Fibroblast of lung (primary cell): ENCODE measurements at places on chromosomes 5 and 9. TPM values are rescaled to one million over a fixed set of nuclear protein-coding genes. Genes with fewer than 3 reads are reported as not detected.

ZFP37 gene
- total RNA-seq, result 2.8 and 5.1 TPM in 2 replicates

ANKRD34B gene
- not detected in 2 replicates for total RNA-seq

GRCh38 chr5:169272111-169272510, 28.8 kb downstream of the SLIT3 start:
- no peaks in the 10 kb centered on the region for H3K4me1 ChIP-seq
- no peak overlapping the region for H3K27ac ChIP-seq
- DNase-seq, result no peak
- no peaks in the 10 kb centered on the region for H3K27me3 ChIP-seq
- H3K4me3 ChIP-seq, result no peak overlapping the region
- H3K36me3 ChIP-seq, result no peaks in the 10 kb centered on the region

ZNF879 gene
- 6.2 and 7.1 TPM in 2 replicates for total RNA-seq

GRCh38 chr9:127558581-127559246, 53.4 kb upstream of the STXBP1 start:
- H3K36me3 ChIP-seq, result peaks cover 25% of the 10 kb centered on the region
- H3K4me1 ChIP-seq, result peaks cover 79% of the 10 kb centered on the region

DNA sequence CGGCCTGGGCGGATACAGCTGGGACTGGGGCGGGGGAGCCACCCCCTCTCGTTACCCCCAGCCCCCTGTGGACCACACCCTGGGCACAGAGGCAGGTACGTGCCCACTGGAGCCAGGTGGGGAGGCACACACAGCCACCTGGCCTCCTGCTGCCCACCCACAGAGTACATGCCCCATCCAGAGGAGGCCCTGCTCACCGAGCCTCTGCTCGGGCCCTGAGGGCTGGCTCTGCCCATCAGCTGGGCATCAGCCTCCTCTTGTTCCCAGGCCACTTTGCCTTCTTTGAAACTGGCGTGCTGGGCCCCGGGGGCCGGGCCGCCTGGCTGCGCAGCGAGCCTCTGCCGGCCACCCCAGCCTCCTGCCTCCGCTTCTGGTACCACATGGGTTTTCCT, 6.3 kb downstream of the MAMDC4 start:
- H3K27me3 ChIP-seq, result no peaks in the 10 kb centered on the region
- H3K36me3 ChIP-seq, result peaks cover 25% of the 10 kb centered on the region
- H3K27ac ChIP-seq, result no peak overlapping the region
- DNase-seq, result no peak
- peaks cover 2% of the 10 kb centered on the region for H3K4me1 ChIP-seq
- H3K4me3 ChIP-seq, result no peak overlapping the region

- H3K36me3 ChIP-seq, result no peaks in the 10 kb centered on the region
- peaks cover 10% of the 10 kb centered on the region for H3K4me1 ChIP-seq
- H3K27me3 ChIP-seq, result no peaks in the 10 kb centered on the region
- no peak within 1 kb of the TSS for H3K27ac ChIP-seq
- peak within 1 kb of the TSS; percentile 31 for H3K4me3 ChIP-seq
- peak; percentile 30 for DNase-seq
These were observed at the start of gene GPR21 for GRCh38 chr9:123033352-123033751. GPR21 (plus strand) TSS chr9:123033667; CDS start chr9:123034567, 900 bp downstream.

DNA sequence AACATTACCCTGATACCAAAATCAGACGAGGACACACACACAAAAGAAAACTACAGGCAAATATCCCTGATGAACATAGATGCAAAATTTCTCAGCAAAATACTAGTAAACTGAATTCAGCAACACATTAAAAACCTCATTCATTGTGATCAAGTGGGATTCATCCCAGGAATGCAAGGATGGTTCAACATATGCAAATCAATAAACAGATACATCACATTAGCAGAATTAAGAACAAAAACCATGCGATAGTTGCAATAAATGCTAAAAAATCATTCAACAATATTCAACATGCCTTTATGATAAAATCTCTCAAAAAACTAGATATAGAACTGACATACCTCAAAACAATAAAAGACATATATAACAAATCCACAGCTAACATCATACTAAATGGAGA, 36.9 kb upstream of the TNPO1 start:
- no peak overlapping the region for H3K27ac ChIP-seq
- no peaks in the 10 kb centered on the region for H3K4me1 ChIP-seq
- DNase-seq, result no peak
- no peak overlapping the region for H3K4me3 ChIP-seq

MELK gene
- total RNA-seq, result 6.2 and 14.2 TPM in 2 replicates

- DNase-seq, result peak; percentile 20
- no peak overlapping the region for H3K4me3 ChIP-seq
- peaks cover 10% of the 10 kb centered on the region for H3K36me3 ChIP-seq
- H3K27me3 ChIP-seq, result no peaks in the 10 kb centered on the region
These were observed 39.9 kb downstream of the RHOBTB3 start for GRCh38 chr5:95770830-95771708.

GRCh38 chr9:129619787-129620668, 873 bp downstream of the C9orf50 start:
- no peaks in the 10 kb centered on the region for H3K27me3 ChIP-seq
- no peak overlapping the region for H3K27ac ChIP-seq
- H3K4me1 ChIP-seq, result peaks cover 15% of the 10 kb centered on the region
- peak overlapping the region; percentile 56 for H3K4me3 ChIP-seq
- H3K36me3 ChIP-seq, result no peaks in the 10 kb centered on the region

RIC1 gene
- 37.8 and 43.1 TPM in 2 replicates for total RNA-seq

RMRP gene
- 67,954 and 162,287 TPM in 2 replicates for total RNA-seq

FKBP15 gene
- total RNA-seq, result 12.8 and 21.0 TPM in 2 replicates

GRCh38 chr9:91578911-91579310, 155.3 kb upstream of the NFIL3 start:
- H3K4me1 ChIP-seq, result no peaks in the 10 kb centered on the region
- no peaks in the 10 kb centered on the region for H3K36me3 ChIP-seq
- no peak overlapping the region for H3K4me3 ChIP-seq

DNA sequence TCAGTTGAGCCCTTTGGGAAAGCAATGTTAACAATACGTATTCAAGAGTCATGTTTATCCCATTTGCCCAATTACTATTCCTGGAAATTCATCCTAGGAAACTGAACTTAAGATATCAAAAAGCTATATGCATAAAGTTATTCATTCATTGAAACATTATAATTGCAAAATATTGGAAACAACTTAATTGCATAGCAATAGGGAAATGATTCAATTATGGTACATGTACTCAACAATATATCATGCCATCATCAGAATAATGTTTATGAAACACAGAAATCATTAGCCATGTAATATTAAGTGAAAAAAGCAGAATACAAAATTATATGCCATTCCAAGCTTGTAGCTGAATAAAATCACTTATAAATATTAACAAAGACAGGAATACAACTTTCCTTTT, 35.3 kb downstream of the ABCA1 start:
- peaks cover 3% of the 10 kb centered on the region for H3K4me1 ChIP-seq
- H3K4me3 ChIP-seq, result no peak overlapping the region
- H3K27me3 ChIP-seq, result no peaks in the 10 kb centered on the region
- H3K36me3 ChIP-seq, result peaks cover 2% of the 10 kb centered on the region

- H3K36me3 ChIP-seq, result peaks cover 2% of the 10 kb centered on the region
- peak overlapping the region; percentile 79 for H3K4me3 ChIP-seq
- DNase-seq, result no peak
- peak overlapping the region; percentile 65 for H3K27ac ChIP-seq
These were observed 20.5 kb upstream of the NDST1 start for GRCh38 chr5:150487199-150488061.

C5orf52 gene
- not detected in 2 replicates for total RNA-seq

NR2F1 gene
- total RNA-seq, result 63.7 and 90.8 TPM in 2 replicates

DNA sequence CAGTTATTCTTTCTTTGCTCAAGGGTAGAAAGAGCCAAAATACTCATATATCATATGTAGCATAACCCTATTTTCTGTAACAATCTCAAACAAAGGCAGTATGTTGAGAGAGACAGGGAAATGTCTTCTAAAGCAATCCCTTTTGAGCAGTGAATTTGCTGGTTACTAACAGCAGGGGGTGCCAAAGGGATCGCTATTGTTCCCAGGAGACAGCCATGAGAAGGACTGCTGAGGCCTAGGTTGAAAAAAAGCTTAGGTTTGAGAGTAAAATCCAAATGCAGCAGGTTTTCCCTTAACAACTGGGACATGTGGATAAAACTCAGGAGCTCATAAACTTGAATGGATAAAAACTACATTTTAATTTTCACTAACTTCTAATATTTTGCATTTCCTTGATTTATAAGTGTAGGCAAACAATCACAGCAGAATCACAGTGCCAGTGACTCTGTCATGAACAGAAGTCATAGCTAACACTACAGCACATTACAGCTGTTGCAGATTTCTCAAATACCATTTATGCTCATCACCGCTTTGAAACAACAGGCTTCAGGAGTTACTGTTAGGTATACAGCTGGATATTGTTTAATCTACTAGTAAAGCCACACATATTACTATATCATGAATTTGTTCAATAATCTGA, 148.4 kb downstream of the MAPKAP1 start:
- no peak overlapping the region for H3K27ac ChIP-seq
- H3K4me1 ChIP-seq, result peaks cover 3% of the 10 kb centered on the region
- no peak overlapping the region for H3K4me3 ChIP-seq

MLLT3 gene
- 36.5 and 43.8 TPM in 2 replicates for total RNA-seq

ARID3C gene
- under 0.01 and 0.17 TPM in 2 replicates for total RNA-seq

DNA sequence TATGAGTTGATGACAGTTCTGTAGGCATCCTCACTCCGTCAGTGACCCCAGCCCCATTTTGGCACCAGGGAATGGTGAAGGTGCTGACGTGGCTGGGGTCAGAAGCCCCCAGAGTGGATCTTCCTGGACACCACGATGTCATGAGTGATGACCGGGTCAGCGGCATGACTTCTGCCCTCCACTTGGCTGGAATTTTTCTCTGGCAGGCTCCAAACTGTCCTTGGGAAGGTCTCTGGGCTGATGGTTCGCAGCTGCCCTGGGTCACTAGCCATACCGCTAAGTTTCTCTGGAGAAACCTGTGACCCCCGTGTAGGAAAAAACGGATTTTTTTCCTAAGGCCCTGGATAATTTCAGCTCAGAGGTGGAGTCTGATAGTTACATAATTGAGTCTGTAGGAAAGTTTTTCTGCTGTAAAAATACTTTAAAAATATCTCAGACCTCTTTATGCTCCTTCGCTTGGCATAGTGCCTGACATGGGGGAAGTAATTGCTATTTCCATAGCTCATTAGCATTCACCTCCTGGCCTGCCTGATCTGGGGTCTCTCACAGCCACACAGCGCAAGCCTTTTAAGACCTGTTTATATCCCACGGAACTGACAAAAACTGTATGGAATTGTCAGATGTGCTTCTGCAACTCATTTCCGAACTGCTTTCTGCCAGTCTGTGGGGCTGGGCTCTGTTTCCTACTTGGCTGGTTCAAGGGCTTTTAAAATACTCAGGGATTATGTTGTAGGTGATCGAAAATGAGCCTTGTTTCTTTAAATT, 69.2 kb downstream of the ANGPTL2 start:
- peaks cover 16% of the 10 kb centered on the region for H3K4me1 ChIP-seq
- no peak overlapping the region for H3K4me3 ChIP-seq
- DNase-seq, result peak; percentile 22

- no peaks in the 10 kb centered on the region for H3K27me3 ChIP-seq
- DNase-seq, result no peak
- no peaks in the 10 kb centered on the region for H3K4me1 ChIP-seq
These were observed 140.6 kb upstream of the PRLR start for GRCh38 chr5:35370871-35371270.

ANKRD18B gene
- under 0.01 and 0.17 TPM in 2 replicates for total RNA-seq

- no peak for DNase-seq
- no peaks in the 10 kb centered on the region for H3K27me3 ChIP-seq
- no peak overlapping the region for H3K27ac ChIP-seq
- no peak overlapping the region for H3K4me3 ChIP-seq
These were observed 736.3 kb downstream of the TAF11L14 start for GRCh38 chr5:18370531-18370930.

- no peak overlapping the region for H3K27ac ChIP-seq
- H3K4me1 ChIP-seq, result no peaks in the 10 kb centered on the region
- no peaks in the 10 kb centered on the region for H3K27me3 ChIP-seq
- no peak overlapping the region for H3K4me3 ChIP-seq
These were observed 1.3 kb upstream of the CACNA1B start for GRCh38 chr9:137876269-137876668.

DNA sequence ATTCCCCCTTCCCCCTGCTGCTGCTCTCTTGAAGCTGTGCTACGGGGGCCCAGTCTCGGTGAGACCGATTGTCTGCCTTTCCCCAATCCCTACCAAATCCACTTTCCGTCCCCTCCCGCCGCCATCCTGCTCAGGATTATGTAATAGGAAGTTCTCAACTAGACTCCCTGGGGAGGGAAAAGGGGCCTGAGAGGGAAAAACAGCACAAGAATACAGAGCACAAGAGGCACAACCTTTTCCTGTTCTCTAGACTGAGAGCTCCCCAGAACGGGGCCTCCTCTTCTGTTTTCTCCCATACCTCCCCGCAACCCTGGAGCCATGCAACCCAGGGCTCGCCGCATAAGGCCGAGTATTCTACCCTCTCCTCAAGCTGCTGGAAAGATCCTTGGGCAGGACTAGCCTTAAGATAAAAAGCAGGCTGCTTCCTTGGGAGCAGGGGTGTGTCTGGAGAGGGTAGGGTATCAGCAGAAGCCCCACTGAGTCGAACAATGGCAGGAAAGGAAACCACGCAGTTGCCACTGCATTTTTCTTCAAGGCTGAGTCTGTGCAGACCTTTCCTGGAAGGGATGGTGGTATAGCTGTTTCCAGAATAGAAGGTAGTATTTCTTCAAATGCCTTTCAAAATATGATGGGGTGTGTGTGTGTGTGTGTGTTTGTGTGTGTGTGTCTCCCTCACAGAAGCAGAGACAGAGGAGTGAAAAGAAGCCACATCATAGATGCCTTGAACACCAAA, 12.9 kb downstream of the MYORG start:
- no peaks in the 10 kb centered on the region for H3K27me3 ChIP-seq
- H3K4me3 ChIP-seq, result no peak overlapping the region
- H3K36me3 ChIP-seq, result no peaks in the 10 kb centered on the region
- no peak for DNase-seq

GRCh38 chr5:132484391-132484725, 6.2 kb downstream of the IRF1 start:
- H3K4me3 ChIP-seq, result no peak overlapping the region
- DNase-seq, result no peak
- no peaks in the 10 kb centered on the region for H3K27me3 ChIP-seq
- H3K36me3 ChIP-seq, result peaks cover 33% of the 10 kb centered on the region

DNA sequence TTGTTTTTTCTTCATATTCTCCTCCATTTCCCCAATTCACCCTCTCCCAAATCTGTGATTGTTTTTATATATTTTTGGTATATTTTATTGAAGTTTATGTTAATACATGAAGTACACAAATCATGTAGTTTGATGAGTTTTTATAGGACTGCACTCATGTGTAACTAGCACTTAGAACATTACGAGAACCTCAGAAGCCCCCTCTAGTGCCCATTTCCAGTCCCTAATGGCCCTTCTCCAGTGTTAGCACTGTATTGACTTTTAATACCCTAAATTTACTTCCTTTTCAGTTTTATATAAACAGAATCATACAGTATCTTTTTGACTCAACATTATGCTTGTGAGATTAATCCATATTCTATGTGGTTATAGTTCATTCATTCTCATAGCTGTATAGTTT, 18.5 kb upstream of the FKTN start:
- no peak overlapping the region for H3K27ac ChIP-seq
- peak; percentile 7 for DNase-seq
- no peaks in the 10 kb centered on the region for H3K36me3 ChIP-seq

DNA sequence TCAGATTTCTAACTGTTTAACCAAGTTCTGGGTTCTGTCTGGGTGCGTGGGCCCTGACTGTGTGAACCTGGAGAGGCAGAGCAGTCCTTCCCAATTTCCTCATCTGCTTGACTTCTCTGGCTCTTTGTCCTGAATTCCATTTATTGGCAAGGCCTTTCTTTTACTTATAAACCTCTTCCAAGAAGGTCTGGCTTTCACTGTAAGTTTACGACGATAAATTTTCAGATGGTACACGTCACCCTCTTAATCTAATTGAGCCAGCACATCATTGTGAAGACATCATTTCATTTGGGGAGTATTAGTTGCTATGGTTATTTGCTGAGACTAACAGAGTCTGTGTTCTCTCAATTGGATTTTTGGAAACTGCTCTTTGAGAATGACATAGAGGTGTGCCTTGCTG, 92.4 kb downstream of the ARHGAP26 start:
- no peak overlapping the region for H3K27ac ChIP-seq
- no peaks in the 10 kb centered on the region for H3K4me1 ChIP-seq
- no peak for DNase-seq
- H3K27me3 ChIP-seq, result no peaks in the 10 kb centered on the region
- no peaks in the 10 kb centered on the region for H3K36me3 ChIP-seq
- H3K4me3 ChIP-seq, result no peak overlapping the region
